Spleen (tissue), 13 donors: ENCODE measurements at places on chromosomes 11 and 22. TPM values are rescaled to one million over a fixed set of nuclear protein-coding genes. Genes with fewer than 3 reads are reported as not detected.

GRCh38 chr11:73461335-73461840, 85.2 kb downstream of the RELT start:
- H3K4me3 ChIP-seq: no peak overlapping the region
- peak overlapping the region; percentile 56 for H3K27ac ChIP-seq
- no peaks in the 10 kb centered on the region for H3K36me3 ChIP-seq
- no peak for DNase-seq
- peaks cover 12% of the 10 kb centered on the region for H3K4me1 ChIP-seq

DNA sequence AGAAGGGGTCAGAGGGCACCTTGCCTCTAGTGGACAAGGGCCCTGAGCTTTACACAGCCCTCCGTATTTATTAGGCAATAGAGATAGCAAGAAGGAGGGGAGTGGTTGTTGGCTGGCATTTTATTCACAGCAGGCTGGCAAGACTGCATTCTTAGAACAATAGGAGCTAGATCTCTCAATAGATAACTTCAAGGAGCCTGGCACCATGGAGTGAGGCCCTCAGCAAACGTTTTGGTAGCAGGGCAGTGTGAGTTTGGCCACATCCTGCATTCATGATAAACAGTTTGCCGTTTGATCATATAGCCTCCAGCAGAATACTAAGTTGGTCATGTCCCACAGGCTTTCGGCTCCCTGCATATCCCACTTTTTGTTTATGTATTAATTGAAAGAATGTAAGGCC, 31.6 kb downstream of the OR10A6 start:
- no peaks in the 10 kb centered on the region for H3K27me3 ChIP-seq
- H3K36me3 ChIP-seq: no peaks in the 10 kb centered on the region
- no peak overlapping the region for H3K27ac ChIP-seq
- no peak for DNase-seq
- H3K4me3 ChIP-seq: no peak overlapping the region

GRCh38 chr11:34149274-34149673, 43.8 kb downstream of the NAT10 start:
- no peaks in the 10 kb centered on the region for H3K27me3 ChIP-seq
- no peak overlapping the region for H3K4me3 ChIP-seq
- H3K4me1 ChIP-seq: peaks cover 42% of the 10 kb centered on the region
- H3K36me3 ChIP-seq: peaks cover 59% of the 10 kb centered on the region
- peak overlapping the region; percentile 59 for H3K27ac ChIP-seq

DNA sequence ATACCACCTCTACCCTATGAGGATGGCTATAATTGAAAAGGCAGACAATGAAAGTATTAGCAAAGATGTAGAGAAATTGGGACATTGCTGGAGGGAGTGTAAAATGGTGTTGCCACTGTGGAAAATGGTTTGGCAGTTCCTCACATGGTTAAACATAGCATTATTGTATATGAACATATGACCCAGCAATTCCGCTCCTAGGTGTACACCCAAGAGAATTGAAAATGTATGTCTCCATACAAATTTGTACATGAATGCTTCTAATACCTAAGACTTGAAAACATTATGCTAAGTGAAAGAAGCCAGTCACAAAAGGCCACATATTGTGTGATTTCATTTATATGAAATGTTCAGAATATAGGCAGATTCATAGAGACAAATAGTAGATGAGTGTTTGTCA, 10.0 kb downstream of the SLCO2B1 start:
- H3K4me3 ChIP-seq: no peak overlapping the region
- DNase-seq: no peak
- H3K36me3 ChIP-seq: no peaks in the 10 kb centered on the region
- H3K27me3 ChIP-seq: no peaks in the 10 kb centered on the region
- no peak overlapping the region for H3K27ac ChIP-seq

Gene VSIG10L2
- total RNA-seq: not detected

Gene POU2AF1
- total RNA-seq: 89.4 TPM
